Ovary (tissue), 10 donors: ENCODE measurements at places on chromosomes 2 and 18.

GRCh38 chr2:195734395-195734794 is 77.4 kb downstream of the SLC39A10 start:
- no peak for DNase-seq

DNA sequence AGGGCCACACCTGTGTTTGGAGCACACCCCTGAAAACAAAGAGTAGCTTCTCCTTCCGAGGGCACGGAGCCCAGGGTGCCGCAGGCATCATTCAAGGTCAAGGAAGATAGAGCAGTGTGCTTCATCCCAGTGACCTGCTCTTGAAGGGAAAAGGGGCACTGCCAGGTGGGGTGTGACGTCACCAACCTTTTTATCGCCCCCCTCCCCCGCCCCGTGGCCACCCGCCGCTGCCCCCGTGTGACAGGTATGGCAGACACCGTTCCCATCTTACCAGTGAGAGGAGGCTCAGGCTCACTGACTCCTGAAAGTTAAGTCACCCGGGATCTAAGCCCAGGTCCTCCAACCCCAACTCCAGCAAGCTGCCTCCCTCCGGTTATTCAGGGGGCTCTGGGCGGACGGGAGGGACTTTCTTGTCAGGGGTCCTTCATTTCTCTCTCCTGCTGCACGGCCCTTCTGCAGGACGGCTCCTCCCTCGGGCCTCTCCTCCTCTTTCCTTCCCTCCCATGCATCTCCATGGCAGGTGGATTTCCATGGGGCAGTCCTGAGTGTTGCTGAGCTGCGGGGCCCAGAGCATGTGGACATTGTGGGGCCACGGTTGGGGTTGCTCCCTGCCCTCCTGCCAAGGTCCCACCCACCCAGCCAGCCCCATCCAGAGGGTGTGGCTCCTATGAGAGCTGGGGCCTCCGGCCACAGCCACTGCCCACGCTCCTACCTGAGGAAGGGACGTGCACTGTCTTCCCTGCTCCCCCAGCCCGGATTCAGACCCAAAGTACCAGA is 114.1 kb upstream of the HDAC4 start:
- DNase-seq = no peak

DNA sequence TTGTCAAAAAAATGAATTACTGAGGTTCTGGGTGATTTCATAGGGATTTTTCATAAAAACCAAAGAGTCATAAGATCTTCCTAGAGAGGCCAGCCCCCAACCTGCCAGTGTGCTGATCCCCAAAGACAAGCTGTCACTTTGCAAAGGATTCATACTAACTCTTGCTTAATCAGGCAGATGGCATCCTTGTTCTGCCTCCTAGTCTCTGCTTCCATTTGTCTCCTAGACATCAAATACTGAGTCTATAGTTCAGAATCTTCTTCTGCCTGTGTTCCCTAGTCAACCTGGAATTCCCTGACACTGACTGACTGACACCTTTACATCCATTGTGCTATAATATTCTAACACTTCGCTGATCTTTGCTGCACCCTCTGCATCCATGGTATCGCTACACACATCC is 84.9 kb downstream of the SLC8A1 start:
- DNase-seq = no peak

DNA sequence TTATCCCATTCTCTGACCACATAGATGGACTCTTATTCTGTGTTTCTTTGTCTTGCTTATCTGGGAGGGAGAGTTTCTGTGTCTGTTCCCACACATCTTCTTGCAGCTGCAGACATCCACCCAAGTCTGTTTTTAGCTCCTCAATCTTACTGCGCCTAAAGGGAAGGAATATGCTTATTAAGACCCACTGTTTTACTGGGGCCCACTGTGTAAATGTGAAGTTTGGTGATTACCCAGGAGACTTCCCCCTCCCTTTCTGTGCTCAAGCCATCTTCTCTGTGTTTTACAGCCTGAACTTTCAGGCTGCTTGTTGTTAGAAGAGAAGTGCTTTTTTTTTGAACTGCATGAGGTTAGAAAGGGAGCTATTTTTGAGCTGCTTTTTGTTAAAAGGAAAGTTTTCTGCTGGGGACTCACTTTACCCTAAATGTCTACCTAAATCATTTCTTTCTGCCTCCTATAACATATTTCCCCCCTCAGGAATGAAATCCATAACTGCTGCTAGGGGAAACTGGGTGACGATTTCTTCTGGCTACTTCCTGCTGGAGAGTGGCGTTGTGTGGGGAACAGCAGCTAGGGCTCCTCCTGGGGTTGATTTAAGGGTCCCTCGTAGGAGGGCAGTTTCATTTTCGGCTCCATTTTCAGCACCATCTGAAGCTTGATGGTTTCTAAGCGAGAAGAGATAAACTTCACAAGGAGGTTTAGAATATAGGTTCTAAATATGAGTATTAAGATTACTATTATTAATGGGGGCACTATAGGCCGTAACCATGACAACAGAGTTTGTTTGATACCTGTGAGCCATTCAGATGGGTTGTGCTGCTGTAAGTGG is 39.5 kb upstream of the GMCL1 start:
- peak; percentile 26 for DNase-seq

GRCh38 chr2:182594286-182594685 is 121.8 kb upstream of the DNAJC10 start:
- DNase-seq = no peak

GRCh38 chr2:128545085-128545484 is 226.4 kb upstream of the HS6ST1 start:
- DNase-seq = no peak

DNA sequence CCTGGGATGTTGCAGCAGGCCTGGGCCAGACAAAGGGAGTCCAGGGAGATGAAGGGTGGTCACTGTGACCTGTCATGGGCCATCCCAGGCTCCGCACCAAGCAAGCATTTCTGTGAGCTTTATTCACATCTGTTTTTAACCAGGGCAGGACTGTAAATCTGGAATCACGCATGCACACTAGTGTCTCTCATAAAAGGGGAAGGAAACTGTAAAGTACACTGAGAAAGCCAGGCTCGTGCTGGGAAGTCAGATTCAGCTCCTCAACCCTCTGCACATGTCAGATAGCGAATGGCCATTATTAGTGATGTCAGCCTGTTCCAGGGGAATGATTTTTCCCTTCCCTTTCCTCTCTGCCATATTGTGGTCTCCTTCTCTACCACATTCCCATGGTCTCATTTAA is 818.6 kb upstream of the RAB6C start:
- DNase-seq = no peak

DNA sequence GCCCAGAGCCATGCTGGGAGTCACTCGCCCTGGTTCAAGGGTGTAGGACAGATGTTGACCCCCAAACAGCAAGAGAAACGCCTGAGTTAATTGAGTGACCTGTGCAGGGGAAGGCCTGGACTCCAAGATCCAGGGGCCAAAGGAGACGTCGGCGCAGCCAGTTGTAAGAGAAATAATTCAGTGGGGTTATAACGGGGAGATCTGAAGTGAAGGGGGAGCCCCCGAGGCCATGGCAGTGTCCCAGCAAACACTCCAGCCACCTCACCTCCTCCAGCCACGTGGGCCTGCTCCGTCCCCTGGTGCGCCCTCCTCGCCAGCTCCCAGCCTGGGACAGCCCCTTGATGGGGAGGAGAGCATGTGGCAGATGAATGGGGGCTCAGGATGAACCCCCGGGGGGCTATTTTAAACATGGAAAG is 130.7 kb upstream of the GPC1 start:
- no peak for DNase-seq

DNA sequence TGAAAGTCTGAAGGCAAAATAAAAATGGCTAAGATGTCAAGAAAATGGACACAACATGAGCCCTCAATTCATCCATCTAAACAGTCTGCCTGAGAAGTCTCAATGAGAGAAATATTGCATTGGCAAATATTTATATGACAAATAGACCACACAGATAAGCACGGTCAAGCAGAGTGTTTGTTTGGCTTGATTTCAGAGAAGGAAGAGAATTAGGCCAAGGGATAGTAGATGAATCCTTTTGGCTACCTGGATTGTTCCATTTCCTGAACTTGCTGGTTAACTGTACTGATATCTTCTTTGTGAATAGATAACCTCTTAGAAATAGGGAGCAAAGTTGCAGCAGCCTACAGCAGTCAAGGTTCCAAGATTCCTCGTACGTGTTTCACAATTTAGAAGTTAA is 129.6 kb downstream of the RBMS1 start:
- DNase-seq = no peak

- DNase-seq = no peak
These were observed 100.0 kb downstream of the MAP2 start for GRCh38 chr2:209523867-209524266.

DNA sequence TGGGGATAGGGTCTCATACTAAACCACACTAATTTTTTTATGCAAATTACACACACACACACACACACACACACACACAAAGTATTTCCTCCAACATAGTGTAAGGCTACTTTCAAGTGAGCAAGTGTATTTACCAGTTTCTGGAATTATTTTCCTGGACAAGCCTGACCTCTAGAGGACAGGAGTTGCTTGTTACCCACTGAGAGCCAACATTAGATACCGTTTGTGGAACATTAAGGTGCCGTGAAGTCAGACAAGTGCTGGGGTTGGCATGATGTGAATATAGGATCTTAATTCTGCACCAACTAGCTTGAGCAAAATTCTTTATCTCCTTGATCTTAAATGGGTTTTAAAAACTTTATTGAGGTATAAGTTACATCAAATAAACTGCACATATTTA is 39.3 kb upstream of the SERPINB2 start:
- DNase-seq = no peak

DNA sequence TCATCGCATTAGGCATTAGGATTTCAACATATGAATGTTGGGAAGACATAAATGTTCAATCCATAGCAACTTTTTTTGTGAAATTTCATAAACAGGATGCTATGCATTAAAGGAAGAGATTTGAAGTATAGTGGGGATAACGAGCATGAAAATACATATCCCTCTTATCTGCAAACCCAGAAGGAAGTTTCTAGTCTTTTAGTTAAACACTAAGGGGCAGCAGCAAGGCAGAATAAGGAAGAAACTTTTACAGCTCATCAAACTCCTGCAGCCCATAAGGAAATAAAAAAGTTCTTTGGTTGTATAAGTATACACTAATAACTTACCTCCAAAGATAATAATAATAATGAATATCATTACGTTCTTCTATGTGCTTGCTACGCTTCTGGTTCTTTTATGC is 81.5 kb downstream of the CD226 start:
- DNase-seq = no peak

DNA sequence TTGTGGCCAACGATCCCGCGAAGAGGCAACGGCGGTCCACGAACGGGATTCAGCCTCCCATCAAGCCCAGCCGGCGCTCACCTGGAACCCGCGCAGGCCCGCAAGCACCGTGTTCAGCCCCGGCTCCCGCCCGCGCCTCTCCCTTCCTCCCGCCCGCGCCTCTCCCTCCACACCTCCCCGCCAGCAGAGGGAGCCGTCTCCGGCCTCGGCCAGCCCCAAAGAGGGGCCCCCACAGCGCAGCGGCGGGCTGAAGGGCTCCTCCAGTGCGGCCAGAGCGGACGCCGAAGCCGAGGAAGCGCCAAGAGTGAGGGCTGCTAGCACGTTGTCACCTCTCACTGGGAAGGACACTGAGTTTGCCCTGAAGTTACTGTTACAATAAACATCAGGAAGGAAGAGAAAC is 55.3 kb upstream of the LAPTM4A start:
- no peak for DNase-seq

DNA sequence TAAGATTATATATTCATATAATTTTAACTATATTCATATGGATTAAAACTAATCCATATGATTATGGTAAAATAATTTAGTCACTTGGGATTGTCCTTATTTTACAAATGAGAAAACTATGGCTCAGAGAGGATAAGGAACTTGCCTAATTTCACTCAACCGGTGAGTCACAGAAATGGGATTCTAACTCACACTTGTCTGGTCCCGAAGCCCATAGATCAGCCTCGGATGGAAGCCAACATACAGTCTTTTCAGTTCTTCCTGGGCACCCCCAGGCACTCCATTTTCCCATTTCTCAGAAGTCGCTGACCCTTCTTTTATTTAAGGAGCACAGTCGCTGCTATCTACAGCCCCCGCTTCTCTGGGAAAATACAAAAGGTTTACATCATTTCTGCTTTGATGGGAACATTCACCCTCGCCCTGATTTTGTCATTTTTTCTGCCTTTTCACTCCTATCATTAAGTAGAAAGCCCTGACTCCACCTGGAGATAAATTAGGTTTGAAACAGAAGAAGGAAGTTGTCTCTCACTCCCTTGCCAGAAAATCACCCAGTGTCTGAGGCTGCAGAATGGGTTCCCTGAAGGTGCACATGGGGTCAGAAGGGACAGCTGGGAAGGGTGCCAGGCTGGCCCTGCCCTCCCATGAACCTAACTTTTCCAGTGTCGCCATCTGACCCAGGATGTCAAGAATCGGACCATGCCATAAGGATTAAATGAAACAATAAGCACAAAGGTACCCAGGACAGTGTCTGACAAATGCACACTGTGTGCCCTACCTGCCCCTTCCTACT is 36.6 kb downstream of the CYP1B1 start:
- no peak for DNase-seq

DNA sequence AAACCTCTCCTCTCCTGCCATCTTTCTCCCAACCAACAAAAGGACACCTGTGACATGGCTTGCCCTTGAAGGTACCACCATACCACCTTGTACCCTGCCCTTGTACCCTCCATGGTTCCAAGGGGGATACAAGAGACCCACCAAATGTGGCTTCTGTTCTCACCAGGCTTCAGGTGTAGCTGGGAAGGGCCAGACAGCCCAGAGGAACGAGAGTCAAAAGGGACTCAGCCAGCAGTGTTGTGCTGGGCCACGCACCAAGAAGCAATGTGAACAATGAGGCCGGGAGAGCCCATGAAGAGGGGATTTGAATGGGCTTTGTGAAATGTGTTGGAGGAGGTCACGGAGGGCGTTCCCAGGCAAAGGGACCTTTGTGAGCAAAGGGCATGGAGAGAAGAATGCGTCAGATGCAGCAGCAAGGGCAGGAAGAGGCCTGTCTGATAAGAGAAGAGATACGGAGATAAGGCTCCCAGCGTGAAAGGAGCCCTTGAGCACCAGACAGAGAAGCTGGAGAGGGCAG is 48.6 kb downstream of the PLB1 start:
- no peak for DNase-seq

- DNase-seq = no peak
These were observed 122.4 kb upstream of the LINC00305 start for GRCh38 chr18:64271246-64271645.

DNA sequence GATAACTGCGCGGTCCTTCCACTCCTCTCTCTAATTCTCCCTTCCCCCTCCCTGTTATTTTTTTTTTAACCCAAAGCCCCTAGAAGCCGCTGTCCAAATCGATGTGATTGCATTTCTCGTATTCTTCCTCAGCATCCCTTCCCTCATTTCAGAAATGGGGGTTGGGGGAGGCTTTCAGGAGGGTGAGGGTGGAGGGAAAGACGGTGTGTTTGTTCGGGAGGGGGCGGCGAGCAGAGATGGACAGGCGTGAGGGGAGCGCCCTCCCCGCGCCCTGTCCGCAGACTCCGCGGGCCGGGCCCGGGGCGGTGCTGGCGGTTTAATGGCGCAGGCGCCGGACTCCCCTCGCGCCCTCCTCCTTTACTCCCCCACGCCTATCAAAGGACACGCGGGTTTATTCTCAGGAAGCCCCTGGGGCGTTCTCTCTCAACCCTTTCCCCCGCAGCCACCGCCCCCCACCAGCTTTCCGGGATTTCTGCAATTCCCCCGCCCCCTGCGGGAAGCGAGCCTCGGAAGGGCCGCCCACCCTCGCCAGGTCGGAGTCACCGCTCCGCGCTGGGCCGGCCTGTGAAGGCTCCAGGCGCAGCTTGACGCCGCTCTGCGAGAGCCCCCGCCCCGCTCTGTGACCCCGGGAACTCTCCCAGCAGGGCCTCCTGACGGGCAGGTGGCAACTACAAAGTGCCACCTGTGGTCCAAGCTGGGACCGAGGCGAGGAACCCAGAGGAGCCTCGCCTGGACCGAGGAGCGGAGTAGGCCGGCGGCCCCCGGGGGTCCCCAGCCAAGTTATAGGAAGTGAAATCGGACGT is 981 bp downstream of the ST8SIA3 start:
- DNase-seq = no peak

GRCh38 chr2:156590085-156590739 is 154.0 kb downstream of the GPD2 start:
- no peak for DNase-seq
